ENCODE measurements at places on chromosomes 11 and 22. TPM values are rescaled to one million over a fixed set of nuclear protein-coding genes. Genes with fewer than 3 reads are reported as not detected.

DNA sequence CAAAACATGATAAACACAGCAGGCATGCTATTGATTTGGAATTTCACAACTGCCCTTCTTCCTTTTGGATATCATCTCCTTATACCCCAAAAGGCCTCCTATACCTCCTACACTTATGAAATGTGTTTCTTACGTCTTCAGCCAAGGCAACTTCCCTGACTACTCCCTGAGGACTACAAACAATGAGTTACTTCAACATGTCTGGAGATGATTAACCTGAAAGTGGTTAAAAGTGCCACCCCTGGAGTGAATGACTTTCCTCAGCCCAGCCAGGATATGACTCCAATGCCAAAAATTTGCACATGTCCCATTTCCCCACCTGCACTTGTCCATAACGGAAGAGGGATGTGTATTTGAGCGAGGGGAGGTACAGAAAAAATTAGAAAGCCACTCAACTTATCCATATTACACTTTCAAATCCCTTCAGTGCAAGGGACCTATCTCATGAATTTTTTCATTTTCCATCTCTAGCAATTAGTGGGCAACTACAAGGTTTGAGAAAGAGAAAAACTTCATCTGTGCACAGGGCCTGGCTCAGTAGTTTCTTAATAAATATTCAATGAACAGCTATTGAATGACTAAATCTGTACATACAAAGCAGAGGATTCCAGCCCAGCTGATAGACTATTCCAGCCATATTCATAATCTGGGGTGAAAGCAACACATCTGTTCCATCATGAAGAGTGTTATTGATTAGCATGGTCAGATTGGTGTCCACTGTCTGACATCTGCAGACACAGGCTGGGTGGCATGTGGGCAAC lies 36.8 kb downstream of the KIRREL3 start:
- DNase-seq = no peak

DNA sequence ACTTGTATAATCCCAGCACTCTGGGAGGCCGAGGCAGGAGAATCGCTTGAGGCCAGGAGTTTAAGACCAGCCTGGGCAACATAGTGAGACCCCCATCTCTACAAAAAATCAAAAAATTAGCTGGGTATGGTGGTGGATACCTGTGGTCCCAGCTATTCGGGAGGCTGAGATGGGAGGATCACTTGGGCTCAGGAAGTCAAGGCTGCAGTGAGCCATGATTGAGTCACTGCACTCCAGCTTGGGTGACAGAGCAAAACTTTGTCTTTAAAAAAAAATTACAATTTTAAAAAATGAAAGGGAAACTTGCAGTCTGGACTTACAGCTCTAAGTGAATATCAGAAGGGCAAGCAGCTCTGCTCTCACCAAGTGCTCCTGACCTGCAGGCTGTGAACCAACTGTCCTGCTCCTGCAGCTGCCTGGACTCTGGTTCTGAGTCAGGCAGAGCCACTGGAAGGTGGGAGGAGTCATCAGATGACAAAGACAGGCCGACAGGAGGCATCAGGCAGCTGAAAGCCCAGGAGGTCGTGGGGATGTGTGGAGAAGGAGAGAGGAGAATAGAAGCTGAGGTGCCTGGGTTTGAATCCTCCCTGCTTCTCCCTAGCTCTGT lies 9.6 kb downstream of the SMTNL1 start:
- DNase-seq = no peak

DNA sequence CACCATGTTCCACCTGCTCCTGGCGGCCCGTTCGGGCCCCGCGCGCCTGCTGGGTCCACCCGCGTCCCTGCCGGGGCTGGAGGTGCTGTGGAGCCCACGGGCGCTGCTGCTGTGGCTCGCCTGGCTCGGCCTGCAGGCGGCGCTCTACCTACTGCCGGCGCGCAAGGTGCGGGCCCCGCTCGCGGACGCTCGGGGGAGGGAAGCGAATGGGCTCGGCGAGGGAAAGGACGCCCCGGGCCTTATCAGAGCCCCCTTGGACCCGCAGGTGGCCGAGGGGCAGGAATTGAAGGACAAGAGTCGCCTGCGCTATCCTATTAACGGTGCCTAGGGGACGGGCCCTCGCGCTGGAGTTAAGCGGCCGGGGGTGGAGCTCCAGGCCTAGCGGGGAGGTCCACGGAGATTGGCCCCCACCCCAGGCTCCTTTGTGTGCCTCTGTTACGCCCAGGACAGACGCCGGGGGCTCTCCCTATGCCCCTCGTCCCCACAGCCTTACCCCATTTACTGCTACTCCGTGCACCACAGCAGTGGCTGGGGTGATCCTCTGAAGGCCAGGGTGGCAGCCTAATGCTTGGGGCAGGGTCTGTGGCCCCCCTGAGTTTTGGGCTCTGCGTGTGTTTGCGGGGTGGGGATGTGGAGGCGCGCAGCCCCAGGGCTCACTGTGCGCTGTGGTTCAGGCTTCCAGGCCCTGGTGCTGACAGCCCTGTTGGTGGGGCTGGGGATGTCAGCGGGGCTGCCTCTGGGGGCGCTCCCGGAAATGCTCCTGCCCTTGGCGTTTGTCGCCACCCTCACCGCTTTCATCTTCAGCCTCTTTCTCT lies 1.1 kb downstream of the TM7SF2 start:
- DNase-seq = peak; percentile 84

GRCh38 chr22:22683668-22684361 lies 39.4 kb downstream of the GGTLC2 start:
- no peak for DNase-seq

DNA sequence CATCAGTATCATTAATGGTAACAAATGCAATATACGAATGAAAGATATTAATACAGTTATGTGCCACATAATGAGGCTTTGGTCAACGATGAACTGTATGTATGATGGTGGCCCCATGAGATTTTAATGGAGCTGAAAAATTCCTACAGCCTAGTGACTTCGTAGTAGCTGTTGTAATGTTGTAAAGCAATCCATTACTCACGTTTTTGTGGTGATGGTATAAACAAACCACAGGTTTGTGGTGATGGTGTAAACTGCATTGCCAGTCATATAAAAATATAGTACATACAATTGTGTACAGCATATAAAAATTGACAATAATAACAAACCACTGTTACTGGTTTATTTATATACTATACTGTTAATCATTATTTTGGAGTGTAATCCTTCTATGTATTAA lies 27.4 kb upstream of the GRIA4 start:
- no peak for DNase-seq

- no peak for DNase-seq
Measured at GRCh38 chr11:30495437-30495836, 90.7 kb downstream of the MPPED2 start.

GRCh38 chr11:63931876-63932275 lies 6.9 kb upstream of the NAA40 start:
- DNase-seq = no peak

DNA sequence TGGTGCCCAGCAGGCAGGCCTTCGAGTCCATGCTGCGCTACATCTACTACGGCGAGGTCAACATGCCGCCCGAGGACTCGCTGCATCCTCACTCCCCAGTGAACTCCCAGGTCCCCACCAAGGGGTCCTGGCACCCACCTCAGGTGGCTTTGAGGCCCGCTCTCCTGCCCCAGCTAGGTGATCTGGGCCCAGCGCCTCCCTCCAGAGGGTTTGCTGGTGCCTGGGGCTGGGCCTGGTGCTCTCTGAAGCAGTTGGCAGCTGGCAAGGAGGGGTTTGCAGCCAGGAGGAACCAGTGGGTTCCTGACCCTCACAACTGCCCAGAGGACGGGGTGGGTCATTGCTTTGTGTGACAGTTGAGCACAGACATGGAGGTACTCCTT lies 5.9 kb downstream of the THAP7 start:
- DNase-seq = no peak

GRCh38 chr22:37663521-37664140 lies 5.1 kb downstream of the PDXP start:
- no peak for DNase-seq

GRCh38 chr22:40653361-40653760 lies 16.8 kb upstream of the MRTFA start:
- DNase-seq = no peak

DNA sequence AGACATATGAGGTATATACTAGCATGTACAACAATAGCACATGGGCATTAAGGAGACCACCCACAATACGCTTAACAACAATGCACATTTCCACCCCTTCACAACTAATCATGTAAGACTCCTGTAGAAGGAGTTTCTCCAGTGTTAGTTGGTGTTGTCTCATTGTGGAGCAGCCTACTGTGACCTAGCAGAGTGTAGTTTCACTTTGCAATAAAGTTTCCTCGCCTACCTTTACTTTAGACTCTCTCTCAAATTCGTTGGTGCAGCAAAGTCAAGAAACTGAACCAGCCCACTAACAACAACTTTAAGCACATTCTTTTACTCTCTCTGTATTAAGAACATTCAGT lies 863.6 kb downstream of the FAM181B start:
- peak; percentile 47 for DNase-seq

DNA sequence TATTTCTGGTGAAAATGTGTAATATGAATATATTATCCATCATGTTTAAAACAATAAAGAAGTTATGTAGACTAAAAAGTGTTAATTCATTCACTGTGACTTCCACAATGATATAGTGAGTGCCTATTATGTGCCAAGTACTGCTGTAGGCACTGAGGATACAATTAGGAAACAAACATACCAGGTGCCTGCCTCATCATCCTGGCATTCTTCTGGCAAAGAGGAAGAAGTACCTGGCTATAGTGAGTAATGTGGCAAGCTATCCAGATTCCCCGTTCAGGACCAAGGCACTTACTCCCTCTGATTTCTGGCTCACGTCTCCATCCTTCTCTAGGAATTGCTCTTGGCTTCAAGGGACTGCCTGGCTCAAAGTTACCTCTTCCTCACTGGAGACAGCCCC lies 77.5 kb upstream of the CLMP start:
- no peak for DNase-seq

GRCh38 chr11:70415191-70415590 lies 16.9 kb downstream of the CTTN start:
- no peak for DNase-seq

- DNase-seq = peak; percentile 100
Measured at GRCh38 chr22:24555165-24556039, at the start of gene SNRPD3. TSS of gene SNRPD3 (plus strand) at chr22:24555999. CDS start at chr22:24557675, 1,676 bp downstream.

GRCh38 chr11:45853332-45854219 lies 6.3 kb downstream of the CRY2 start:
- DNase-seq = no peak

DNA sequence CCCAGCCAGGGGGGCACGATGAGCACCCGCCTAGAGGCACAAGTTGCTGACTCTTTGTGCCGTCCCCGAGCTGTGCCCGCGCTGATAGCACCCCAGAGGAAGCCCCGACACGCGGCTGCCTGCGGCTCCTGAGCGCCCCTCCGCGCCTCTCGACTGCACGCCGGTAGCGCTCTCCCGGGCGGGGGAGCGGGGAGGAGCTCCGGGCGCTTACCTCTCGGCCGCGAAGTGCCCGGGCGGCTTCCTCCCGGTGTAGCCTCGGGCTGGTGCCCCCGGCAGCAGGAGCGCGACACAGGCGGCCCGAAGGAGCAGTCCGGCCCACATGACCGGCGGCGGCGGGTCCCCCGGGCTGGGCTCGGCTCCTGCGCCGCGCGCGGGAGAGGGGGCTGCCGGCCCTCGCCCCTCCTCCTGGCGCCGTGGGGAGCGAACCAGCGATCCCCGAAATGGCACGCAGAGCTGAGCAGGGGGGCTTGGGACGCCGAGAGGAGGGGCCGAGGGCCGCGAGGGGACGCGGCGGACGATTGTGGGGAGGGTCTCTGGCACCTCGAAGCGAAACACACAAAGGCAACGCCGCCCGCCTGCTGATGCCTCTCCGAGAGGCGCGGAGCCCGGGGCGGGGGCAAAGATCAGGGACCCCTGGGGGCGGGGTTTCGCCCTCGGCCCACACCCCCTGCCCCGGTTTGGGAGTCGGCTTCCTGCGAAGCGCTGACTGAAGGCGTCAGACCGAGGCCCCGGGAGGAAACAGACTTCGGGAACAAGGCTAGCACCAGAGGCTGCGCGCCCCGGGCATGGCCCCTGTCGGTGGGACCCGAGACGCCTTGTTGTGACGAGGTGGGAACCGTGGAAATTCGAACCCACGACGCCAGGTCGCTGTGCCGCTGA lies at the start of gene VWCE:
TSS of gene VWCE (minus strand) at position 600 of the 879 bp plus-strand sequence. CDS start at position 321, 279 bp downstream.
- DNase-seq = peak; percentile 85

DNA sequence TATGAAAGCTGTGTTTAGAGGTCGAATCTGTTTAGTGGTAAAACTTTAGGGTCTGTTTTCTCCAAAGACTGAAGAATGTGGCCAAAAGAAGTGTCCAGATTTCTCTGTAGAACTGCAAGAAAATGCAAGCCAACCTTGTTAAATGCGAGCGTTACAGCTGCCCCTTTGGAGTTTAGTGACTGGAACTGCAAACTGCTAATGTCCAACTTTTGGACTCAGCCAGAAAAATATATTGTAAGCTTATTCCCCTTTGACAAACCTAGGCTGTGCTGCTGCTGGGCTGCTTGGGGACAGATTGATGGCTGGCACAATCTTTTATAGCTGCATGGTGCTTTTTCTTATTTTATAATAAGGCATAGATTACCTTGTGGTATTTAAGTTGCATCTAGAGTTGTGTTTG lies 3.9 kb downstream of the TEAD1 start:
- DNase-seq = no peak

- no peak for DNase-seq
Measured at GRCh38 chr11:30091737-30092136, 74.9 kb upstream of the KCNA4 start.

DNA sequence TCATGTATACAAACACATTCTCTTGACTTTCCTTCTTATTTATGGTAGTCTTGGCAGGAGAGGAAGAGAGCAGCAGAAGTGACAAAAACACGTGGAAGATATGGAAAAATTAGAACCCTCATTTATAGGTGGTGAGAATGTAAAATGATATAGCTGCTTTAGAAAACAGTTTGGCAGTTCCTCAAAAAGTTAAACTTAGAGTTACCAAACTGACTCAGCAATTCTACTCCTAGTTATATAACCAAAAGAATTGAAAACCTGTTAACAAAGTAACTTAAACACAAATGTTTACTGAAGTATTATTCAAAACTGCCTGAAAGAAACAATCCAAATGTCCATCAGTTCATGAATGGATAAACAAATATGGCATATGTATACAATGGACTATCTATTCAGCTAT lies 16.8 kb downstream of the NUCB2 start:
- DNase-seq = no peak

DNA sequence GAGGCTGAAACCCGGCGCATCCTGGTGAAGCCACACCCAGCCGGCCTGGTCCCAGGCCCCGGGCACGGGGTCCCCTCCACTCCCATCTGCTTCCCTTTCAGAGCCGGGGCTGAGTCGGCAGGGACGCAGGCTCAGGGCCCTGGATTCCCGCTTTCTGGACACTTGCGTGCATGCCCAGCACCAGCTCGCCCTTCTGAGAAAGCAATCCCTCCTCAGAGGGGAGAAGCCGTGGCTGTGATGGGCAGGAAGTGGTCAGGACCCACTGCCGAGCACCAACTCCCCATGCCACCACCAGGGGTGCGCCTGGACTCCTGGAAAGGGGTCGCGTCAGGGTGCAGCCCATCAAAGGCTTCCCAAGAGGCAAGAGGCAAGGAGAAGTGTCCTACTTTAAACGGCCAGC lies 15.1 kb downstream of the CDKN1C start:
- no peak for DNase-seq

GRCh38 chr11:102223859-102224258 lies 93.4 kb upstream of the BIRC3 start:
- no peak for DNase-seq

The NLRP6 gene
- 3.8 TPM for total RNA-seq

The APOA1 gene
- total RNA-seq = 0.23 TPM

The TMEM258 gene
- total RNA-seq = 157 TPM

The OR52I2 gene
- not detected for total RNA-seq

The RAB1B gene
- 155 TPM for total RNA-seq

Measured in activated CD8-positive, alpha-beta memory T cell treated with anti-CD3 and anti-CD28 coated beads, Interleukin-2, amount 10 ng/mL, durations not matched to agents 7 days and 5 days (primary cell).